Bronchial epithelial cell (primary cell): ENCODE measurements at places on chromosomes 6 and 20.

- DNase-seq: peak; percentile 48
These were observed 146.3 kb upstream of the RNF24 start for GRCh38 chr20:4161401-4162251.

DNA sequence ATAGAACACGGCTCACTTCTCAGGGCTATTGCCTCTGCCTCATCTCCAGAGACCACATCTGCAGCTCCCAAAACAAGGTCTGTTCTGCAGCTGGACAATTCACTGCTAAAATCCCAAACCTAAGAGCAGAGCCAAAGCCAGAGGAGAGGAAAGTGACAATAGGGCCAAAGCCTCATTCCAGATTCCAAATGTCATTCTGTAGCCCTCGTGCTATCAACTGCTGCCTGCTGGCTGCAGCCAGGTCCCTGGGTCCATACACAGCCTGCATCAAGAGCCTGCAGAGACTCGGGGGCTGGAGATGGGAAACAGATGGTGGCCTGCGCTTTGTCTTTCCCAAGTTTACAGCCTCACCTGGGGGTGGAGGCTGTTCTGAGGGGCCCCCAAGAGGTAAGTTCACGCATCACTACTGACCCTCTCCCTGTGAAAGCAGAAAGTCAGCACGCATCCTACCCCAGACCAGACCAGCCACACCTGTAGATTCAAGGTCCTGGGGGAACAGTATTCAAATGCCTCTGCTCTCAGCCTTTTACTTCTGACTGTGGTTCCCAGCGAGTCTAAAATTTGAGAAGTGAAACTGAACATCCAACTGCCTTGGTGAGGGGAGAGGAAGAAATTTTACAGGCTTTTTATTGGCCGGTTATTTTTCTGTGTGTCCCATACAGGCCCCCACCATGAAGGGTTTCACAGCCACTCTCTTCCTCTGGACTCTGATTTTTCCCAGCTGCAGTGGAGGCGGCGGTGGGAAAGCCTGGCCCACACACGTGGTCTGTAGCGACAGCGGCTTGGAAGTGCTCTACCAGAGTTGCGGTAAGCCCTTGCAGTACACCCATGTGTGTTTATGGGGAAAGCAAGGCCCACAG lies at the start of gene LY86:
Gene LY86, plus strand, starts transcription at position 657 of the 860 bp plus-strand sequence. Its CDS starts 15 bp downstream, at position 672.
- no peak for DNase-seq

DNA sequence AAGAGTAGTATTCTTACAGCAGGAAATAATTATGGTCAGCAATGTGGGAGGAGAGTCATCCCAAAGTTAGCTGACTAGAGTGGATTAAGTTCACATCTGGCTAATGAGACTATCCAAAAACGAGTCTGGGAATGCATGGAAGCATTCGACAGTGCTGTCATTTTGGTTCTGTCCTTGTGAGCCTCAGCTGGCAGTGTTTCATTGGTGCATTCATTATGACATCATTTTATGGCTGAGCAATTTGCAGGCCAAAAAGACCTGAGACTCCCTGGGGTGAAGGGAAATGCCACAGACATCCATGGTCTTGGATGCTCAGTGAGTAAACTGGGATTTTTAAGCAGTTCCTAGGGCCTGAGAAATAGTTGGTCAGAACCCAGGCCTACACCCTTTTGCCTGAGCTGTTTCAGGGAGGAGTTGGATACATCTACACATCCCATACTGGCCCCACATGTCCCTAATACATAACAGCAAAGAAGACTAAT lies 196.4 kb upstream of the CCN2 start:
- DNase-seq: no peak

DNA sequence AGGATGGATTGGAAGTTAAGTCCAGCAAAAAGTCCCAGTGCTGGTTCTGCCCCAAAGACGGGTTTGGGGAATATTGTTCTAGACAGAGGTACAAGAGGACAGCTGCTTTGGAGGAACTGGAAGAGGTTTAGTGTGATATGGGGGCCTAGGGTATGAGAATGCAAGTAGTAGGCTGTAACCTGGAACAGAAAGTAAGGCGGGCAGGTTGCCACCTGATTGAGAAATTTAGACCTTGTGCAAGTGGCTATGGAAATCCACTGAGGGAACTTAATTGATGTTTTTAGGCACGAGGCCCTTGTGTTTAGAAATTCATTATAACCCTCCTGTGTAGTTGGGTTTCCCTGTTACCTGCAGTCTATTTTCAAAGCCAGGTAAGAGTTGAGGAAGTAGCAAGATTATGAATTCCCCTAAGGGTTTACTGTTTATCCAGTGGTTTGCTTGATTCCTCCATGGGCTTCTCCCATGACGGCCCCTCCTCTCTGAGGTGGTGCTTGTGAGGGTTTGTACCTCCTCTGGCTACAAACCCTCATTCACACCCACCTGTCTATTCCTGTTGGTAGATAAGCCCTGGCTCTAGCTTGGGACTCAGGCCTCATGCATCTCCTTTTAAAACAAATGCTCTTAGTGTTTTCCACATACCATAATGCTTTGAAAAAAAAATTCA lies 42.0 kb upstream of the BCAS1 start:
- no peak for DNase-seq

DNA sequence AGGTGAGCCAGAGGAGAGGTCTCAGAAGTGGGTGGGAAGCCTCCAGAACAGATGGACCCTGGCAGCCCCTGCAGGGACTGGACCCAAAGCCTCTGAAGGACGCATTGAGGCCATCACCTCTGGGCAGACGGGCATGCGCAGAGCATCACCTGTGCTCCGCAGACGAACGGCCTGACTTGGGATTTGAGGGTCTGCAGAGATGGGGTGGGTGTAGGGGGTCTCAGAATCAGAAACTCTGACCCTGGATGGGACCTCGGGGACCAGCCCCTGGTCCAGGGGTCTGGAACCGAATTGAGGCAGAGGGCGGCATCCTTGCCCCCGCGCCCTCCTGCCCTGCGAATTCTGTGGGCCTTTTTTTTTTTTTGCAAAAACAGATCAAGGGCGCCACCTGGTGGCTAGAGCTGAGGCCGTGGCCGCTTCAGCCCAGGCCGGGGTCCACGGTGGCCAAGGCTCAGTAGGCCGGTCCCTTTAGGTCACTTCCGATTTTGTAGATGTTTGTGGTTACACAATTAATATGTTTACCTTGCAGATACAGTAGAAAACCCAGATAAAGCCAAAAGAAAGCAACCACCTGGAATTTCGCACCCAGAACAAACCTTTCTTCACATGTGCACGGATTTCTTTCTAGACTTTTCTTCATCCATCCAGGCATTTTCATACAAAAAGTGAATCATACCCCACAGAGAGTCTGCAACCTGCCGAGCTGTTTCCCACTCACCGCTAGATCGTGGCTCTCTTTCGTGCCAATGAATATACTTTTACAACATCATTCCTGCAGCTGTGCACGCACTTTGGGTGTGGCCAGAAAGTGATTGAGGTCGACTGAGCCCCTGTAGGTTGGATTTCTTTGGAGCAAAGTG lies 25.9 kb downstream of the ZBP1 start:
- no peak for DNase-seq

GRCh38 chr6:39156801-39157200 lies 41.8 kb upstream of the SAYSD1 start:
- DNase-seq: no peak

- DNase-seq: no peak
These were observed 89.4 kb upstream of the ATXN1 start for GRCh38 chr6:16850681-16851026.

- DNase-seq: no peak
These were observed 42.9 kb upstream of the FAM83D start for GRCh38 chr20:38883081-38883980.

DNA sequence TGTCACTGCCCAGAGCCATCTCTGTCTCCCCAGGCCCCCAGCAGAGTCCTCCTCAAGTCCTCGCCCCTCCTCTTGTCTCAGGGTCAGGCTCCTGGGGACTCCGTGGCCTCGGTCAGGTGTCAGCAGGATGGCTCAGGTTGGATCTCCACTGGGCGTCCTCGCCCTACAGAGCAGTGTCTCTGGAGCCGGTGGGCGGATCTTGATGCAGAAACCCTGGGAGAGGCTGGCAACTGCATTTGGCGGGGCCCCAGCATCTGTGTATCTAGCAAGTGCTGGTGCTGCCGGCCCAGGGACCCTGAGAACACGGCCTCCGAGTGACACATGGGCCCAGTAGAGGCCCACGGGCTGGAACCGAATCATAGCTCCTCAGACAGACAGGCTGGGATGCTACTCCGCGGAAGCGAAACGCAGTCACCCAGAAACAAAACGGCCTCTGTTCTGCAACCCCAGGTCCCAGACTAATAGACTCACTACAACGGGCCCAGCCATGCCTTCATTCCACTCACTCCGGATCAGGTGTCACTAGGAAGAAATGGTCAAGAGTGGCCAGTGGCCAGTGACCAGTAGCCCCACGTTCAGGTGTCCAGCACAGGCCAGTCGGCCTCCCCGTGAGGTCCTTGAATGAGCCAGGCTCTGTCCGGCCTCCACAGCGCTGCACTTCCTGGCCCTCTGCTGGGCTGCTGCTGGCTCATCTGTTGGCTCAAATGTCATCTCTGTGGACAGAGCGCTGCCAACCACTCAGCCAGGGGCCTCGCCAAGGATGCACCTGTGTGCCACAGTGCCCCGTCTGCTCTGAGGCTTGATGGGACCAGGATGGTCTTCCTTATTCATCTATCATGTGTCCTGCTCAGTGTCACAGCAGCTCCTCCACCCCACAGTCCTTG lies 12.6 kb upstream of the FRMD1 start:
- no peak for DNase-seq

DNA sequence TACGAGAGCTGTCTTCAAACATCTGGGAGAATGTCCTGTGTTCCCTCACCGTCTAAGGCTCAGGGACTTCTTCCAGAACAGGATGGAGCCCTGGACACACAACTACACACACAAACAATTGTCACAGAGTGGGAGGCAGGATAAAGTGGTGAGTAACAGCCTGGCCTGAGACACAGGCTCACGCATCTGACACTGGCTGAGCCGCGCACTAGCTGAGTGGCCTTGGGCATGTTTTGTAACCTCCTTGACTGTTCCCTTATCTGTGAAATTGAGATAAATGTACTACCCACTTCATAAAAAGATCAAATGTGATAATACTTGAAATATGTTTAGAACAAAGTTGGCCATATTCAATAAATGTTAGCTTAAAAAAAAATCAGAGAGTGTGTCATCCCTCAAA lies 132.4 kb upstream of the ARMC2 start:
- no peak for DNase-seq

- no peak for DNase-seq
These were observed 41.9 kb upstream of the TNFRSF21 start for GRCh38 chr6:47351621-47352020.

DNA sequence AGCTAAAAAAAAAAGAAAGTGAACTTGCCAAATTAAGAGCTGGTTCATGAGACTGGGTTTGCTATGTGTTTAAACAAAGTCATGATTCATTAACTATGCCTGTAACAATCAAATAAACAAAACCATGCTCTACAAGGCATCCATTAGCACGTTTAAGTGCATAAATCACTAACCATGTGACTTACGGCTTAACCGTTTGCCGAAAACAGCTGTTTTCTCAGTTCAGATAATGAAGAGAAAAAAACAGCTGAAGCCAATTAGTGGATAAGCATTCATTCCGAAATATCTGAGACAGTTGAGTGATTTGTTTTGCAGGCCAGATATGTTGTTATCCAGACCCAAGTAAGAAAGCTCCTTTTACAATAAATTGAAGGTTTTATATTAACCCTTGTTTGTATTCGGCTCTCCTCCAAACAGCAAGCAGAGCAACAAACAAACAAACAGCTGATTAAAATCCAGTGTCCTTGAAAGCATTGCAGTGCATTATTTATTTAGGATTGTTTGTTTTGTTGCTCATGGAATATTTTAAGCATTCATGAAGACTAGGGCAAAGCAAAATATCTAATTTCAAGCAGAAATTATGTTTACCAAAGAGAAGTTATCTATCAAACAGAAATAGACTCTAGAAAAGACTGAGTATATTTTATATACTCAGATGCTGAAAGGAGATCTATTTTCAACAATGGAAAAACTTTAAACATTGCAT lies 343.5 kb downstream of the RFPL4B start:
- peak; percentile 63 for DNase-seq

DNA sequence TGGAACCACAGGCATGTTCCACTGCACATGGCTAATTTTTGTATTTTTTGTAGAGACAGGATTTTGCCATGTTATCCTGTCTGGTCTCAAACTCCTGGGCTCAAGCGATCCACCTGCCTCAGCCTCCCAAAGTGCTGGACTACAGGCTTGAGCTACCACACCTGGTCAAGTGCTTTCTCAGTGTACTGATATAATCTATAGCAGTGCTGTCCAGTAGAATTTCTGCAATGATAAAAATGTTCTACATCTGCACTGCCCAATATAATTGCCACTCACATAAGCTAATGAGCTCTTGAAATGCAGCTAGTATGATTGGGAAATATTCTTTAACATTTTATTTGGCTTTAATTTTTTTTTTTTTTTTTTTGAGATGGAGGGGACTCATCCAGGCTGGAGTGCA lies 64.2 kb downstream of the C6orf52 start:
- DNase-seq: no peak
